ENCODE measurements at places on chromosomes 3 and 15. TPM values are rescaled to one million over a fixed set of nuclear protein-coding genes. Genes with fewer than 3 reads are reported as not detected.

CEP97 gene
- 10.8 TPM for total RNA-seq

UTS2B gene
- 0.99 TPM for total RNA-seq

CDC25A gene
- 1.0 TPM for total RNA-seq

SERINC4 gene
- total RNA-seq = under 0.01 TPM

LEO1 gene
- 21.3 TPM for total RNA-seq

STARD5 gene
- total RNA-seq = 14.9 TPM

BFSP2 gene
- total RNA-seq = not detected

ADAMTS9 gene
- total RNA-seq = 1.8 TPM

STRIT1 gene
- total RNA-seq = not detected

ACP3 gene
- total RNA-seq = 3.5 TPM

WDR93 gene
- total RNA-seq = 0.17 TPM

HRG gene
- not detected for total RNA-seq

Measured in fibroblast of lung (primary cell).